ENCODE measurements at places on chromosomes 12 and 14.

DNA sequence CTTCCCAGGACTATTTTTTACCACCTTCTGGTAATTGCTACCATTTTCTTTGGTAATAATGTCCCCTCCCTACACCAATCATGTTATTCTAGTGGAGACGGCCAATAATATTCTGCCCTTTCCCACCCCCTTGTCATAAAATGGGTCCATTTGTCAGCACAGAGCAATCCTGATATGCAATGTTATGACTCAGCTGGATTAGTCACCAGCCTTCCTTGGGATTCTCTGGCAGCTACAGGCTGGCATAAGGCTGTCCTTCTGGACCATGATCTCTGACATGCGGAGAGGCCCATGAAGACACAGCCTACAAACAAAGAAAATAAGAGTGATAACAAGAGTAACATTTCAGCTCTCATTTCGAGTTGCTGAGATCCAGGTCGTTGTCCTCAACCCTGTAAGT is 222.0 kb upstream of the CPNE8 start:
- DNase-seq: peak; percentile 38

DNA sequence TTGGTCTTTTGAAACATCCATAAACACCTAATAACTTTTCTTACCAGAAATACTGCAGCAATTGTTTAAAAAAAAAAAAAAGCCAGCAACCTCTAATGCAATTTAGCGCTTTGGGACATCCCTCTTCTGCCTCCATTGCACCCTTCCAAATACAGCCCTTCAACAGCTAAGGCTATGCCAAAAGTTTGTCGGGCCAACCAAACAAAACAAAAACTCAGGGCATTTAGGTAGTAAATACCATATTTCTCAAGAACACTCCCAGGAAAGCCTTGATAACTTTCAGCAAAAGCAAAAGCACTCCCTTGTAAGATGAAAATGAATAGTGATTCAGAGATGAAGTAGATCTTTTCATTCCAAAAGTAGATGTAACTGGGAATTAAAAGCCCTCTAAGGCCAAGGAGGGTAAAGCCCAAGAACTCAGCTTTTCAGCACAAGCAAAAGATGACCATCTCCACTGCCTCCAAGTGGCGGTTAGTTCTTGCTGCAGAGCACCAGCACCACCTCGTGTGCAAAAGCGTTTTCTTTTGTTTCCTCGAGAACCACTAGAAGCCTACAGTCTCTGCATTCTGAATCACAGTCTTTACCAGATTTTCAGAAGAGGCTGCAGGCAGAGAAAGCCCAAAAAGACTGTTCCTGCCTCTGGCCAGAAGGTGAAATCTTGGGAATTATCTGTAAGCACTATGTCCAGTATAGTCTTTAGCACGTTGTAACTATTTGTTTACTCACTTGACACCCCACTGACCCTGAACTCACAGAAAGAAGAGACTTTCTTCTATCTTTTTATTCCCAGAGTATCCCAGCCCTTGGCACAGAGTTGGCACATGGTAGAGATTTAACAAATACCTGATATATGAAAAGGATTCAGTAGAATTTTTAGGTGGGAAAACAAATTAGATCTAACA is 53.1 kb downstream of the SIX6 start:
- DNase-seq: peak; percentile 22

DNA sequence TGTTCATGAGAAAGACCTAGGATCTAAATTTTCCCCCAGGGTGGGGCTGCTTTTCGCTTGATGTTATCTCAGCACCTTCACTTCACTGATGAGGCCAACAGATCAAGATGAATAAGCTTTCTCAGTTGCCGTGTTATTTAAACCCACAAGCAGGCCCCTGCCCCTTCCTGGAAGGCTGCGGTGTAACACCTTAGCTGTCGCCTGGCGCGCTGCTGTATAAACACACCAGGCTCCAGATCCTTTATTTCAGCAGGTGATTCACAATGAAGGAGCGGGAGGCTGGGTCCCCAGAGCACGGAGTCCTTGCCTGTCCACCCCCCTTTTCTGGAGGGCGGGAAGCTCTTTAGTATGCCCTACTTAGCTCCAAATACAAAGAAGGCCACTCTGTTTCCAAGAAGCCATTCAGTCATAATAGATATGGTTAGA is 515.4 kb downstream of the FUT8 start:
- DNase-seq: no peak

DNA sequence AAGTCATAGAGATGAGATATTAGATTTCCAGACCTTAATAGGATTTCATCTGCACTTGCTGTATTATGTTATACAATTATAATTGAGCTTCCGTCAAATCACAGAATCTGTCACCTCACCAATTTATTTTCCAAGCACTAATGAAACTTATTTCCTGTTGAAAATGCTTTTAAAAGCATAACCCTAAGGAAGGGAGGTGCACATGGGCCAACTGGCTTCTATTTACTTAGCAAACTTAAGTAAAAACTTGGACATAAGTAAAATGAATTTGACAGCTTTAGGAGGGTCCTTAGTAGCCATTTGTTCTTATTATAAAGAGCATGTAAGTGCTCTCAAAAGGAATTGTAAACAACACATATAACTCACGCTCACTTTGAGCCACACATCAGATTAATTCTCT is 462.2 kb upstream of the TMPO start:
- DNase-seq: no peak

DNA sequence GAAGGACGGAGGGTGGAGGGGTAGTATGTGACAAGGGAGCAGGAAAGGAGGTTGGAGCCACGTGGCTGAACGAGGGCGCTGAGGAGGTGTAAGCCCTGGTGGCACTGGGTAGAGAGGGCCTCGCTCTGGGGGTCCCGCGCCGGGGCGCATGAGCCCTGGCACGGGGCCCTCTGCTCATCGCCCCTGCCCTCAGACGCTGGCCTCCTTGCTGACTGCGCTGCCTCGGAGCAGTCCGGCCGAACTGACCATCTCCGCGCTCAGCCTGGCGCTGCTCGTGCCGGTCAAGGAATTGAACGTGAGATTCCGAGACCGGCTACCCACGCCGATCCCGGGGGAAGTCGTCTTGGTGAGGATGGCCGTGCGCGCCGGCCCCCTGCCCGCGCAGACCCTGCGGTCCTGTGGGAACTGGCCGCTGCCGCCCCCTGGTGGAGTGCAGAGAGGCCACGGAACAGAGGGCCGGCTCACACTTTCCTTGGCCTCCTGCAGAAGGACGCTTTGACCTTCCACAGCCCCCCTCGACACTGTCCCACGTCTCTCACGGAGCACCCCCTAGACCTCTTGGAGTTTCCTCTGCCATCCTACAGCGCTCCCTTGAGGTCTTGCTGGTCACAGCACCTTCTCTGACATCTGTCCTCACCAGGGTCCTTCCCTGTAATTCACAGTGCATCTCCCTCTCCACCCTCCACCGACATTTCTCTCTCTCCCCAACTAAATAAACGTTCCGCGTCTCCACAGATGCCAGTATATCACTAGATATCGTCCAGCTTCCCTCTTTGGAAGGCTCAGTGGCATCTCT is 10.5 kb downstream of the ARHGEF25 start:
- DNase-seq: peak; percentile 57

DNA sequence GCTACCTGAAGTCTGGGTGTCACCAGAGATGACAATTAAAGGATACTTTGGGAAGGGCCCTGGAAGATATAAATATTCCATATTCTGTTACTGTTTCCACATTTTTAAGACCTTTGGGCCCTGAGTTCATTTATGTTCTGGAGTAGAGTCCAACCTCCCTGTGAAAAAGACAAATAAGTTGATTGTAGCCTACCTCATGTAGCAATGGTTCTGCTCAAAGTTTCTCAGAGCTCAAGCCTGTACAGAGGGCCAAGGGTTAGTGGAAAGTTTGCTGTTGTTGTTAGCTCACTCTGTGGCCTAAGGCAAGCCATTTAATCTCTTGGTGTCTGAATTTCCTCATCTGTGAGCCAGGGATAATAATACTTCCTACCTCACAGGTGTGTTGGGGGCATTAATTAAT is 284.7 kb upstream of the DDHD1 start:
- DNase-seq: no peak

GRCh38 chr12:96091833-96092232 is 56.4 kb upstream of the LTA4H start:
- no peak for DNase-seq

GRCh38 chr12:116302166-116303058 is 24.9 kb upstream of the MED13L start:
- DNase-seq: no peak

DNA sequence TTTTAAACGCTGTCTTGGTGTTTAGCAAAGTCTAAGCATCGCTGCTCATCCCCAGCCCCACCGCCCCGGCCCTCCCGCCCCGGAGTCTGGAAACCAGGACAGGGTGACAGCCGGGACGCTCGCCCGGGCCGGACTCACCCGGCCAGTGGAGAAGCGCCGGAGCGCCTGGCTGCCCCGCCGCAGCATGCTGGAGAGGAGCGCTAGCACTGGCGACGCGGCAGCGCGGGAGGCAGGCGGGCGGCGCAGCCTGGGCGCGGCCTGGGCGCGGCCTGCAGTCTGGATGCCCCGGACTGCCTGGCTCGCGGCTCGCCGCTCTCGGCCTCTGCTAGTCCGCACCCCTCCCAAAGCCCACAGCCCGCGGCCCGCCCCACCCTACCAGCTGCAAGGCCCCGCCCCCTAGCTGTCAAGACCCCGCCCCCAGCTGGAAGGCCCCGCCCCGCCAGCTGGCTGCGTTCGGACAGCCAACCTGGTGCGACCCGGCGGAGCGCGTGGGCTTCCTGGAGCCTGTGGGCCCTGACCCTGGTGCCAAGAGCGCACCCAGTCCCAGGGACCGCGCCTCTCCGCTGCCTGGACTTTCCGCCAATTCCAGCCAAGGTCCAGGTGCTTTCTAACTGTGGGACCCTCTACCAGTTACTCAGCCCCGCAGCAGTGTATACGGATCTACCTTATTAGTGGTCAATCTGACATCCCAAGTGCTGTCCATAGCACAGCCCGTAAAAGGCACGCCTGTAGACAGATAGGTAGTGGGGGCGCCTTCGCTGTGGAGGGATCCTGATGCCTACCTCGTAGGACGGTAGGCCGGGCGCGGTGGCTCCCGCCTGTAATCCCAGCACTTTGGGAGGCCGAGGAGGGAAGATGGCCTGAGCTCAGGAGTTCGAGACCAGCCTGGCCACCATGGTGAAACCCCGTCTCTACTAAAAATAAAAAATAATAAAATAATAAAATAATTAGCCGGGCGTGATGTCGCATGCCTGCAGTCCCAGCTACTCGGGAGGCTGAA is at the start of gene ALDH1L2:
ALDH1L2 (minus strand) TSS at position 208 of the 1,000 bp plus-strand sequence; CDS start at position 186, 22 bp downstream.
- DNase-seq: peak; percentile 82

- DNase-seq: no peak
Measured at GRCh38 chr12:125081427-125081826, 16.2 kb downstream of the AACS start.

DNA sequence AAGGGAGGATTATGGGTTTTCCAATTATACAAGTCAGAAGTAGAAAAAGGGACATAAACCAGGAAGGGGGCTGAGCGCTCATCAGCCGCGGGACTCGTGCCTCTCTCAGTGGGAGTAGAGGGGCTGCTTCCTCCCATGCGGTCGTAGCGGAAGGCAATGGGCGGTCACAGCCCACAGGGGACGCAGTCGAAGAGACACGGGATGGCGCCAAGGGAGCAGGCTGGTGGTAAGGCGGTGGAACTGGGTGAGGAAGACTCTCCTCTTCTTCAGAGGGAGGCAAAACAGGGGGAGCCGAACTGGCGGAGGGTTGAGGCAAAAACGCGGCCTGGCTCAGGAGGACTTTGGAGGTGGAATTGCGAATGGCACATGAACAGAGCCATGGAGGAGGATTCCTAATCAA is 677.7 kb downstream of the TMEM121 start:
- no peak for DNase-seq

GRCh38 chr12:46387670-46388069 is 15.1 kb upstream of the SLC38A2 start:
- no peak for DNase-seq

GRCh38 chr12:103833891-103834290 is 7.1 kb downstream of the NT5DC3 start:
- DNase-seq: no peak

GRCh38 chr12:53299101-53299453 is 418 bp upstream of the MYG1 start:
- DNase-seq: peak; percentile 72

DNA sequence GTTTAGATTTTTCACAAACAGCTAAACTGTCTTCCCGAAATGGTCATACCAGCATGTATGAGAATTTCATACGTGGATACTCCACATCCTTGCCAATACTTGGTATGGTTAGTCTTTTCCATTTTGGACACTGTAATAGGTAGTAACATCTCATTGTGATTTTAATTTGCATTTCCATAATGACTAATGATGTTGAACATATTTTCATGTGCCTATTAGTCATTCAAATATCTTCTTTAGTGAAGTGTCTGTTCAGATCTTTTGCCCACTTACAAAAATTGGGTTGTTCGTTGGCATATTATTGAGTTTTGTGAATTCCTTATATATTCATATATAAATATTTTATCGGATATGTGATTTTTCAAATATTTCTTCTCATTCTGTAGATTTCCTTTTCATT is 78.0 kb upstream of the GNG2 start:
- DNase-seq: no peak

DNA sequence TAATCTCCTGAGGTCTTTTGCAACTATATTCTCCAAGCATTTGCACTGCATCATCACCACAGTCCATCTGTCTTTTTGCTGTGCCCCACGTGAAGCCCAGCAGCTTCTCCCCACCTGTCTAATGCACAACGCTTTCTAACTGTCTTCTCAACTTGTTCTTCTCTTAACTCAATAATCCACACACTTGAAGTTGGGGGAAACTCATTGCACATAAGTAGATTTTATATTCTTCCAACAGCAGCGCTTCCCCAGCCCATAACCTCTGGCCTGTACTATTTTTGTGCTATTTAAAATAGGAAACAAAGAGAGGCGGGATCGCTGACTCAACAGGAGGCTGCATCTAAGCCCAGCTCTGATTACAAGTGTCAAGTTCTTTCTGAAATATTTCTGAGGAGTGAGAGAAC is 226.7 kb downstream of the GXYLT1 start:
- no peak for DNase-seq

- DNase-seq: no peak
Measured at GRCh38 chr14:28755198-28755815, 11.3 kb upstream of the FOXG1 start.

DNA sequence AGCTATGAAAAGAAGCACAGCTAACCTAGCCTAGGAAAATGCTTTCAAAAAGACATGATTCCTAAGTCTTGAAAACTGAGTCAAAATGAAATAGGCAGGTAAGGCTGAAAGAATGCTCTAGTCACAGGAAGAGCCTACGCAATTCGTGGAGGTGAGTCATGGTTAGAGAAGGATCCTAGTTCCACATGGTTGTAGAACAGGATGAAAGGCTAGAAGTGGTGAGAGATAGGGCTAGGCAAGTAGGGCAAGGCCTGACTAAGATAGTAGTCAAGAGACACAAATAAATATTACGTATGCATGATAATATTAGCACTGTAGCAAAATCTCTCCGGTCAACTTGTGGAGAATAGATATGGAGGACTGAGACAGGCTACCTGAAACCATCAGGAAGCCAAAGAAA is 47.2 kb downstream of the PLCZ1 start:
- no peak for DNase-seq
